ENCODE measurements at places on chromosomes 12 and 14.

DNA sequence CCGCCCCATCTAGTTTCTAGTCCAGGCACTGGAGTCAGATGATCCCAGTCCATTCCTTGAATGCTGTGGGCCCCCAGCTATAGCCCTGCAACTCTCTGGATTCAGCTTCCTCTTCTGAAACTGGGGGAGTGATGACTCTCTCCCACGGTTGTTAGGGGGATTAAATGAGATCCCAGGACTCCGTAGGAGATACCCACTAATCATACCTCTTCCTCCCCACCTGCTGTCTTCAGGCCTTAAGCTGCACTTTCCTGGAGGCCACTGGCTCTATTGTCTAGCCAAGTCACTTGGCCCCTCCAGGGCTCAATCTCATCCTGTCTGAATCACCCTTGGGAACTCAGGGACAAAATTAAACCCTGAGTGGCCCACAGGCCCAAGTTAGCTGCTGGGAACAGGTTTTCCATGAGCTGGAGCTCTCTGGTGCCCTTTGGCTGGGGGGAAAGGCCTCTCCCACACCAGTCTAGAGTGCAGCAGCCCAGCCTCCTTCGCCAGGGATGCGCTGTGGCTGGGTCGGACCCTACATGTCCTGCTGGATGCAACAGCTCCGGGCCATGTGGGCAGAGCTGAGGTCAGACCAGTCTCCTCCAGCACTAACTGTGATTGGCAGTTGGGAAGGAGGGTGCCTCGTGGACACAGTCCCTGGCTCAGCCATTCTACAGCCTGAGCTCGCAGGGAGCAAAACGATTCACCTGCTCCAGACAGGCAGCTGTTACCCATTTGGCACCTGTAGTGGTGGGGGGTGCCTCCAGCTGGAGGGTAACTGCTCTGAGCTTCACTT is 6.0 kb upstream of the ASB2 start:
- no peak for DNase-seq

- no peak for DNase-seq
Observed at GRCh38 chr14:69711881-69712560, 54.9 kb upstream of the SRSF5 start.

DNA sequence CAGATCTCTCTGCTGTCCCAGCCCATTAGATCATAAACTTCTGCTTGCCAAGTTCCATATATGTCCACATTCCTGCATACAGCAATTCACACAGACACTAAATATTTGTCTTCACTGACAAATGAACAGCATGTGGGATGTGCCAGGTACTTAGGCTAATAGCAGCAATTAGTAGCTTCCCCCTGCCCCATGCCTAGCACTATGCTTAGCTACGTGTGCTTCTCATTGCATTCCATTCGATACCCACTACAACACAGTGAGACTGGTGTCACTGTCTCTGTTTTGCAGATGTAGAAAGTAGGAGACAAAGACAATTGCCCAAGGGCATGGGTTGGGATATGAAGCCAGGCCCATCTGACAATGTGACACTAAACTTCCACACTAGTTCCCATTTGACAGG is 308.4 kb downstream of the BCL11B start:
- DNase-seq, result no peak

GRCh38 chr12:14828892-14829291 is 14.4 kb downstream of the ART4 start:
- DNase-seq, result no peak

DNA sequence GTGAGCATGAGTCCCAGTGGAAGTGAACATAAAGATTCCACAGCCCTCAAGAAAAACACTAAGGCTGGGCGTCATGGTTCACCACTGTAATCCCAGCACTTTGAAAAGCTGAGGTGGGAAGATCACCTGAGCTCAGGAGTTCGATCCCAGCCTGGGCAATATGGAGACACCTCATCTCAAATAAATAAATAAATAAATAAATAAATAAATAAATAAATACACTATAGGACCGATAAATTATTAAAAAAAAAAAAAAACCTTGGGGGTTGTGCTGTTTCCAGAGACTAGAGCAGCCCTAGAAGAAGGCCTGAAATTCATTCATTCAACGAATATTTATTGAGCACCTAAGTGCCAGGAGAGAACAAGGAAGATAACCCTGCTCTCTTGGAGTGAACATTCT is 1.5 kb upstream of the KANSL2 start:
- DNase-seq, result no peak

DNA sequence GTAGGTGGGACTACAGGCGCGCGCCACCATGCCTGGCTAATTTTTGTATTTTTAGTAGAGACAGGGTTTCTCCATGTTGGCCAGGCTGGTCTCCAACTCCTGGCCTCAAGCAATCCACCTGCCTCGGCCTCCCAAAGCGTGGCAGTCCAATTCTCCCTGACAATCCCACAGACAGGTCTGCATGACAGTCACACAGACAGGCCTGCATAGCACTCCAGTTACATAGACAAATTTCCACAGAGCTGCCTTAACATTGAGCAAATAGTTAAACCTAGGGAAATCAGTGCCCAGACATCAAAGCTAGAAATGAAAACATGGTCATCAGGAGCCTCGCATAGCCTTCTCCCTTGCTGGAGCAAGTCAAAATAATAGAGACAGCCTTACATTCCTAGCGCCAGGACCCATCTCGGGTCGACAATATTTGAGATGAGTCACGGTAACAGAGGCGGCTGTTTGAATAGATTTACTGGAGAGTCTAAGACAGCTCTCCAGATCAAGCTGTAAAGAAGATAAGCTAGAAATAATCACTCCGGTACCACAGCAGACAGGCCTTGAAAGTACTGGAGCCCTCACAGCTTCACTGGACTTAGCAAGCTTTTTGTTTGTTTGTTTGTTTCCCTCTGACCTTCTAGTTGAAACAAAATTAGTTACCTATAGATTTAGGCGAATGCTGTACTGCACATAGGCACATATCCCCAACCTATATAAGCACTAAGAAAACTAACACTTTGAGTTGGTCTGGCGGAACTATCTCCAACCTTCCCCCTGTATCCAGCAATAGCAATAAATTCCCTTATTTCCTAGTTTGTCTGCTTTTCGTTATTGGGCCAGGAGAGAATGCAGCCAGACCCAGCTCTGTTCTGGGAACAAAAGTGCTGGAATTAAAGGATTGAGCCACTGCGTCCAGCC is 23.8 kb upstream of the PYROXD1 start:
- no peak for DNase-seq

DNA sequence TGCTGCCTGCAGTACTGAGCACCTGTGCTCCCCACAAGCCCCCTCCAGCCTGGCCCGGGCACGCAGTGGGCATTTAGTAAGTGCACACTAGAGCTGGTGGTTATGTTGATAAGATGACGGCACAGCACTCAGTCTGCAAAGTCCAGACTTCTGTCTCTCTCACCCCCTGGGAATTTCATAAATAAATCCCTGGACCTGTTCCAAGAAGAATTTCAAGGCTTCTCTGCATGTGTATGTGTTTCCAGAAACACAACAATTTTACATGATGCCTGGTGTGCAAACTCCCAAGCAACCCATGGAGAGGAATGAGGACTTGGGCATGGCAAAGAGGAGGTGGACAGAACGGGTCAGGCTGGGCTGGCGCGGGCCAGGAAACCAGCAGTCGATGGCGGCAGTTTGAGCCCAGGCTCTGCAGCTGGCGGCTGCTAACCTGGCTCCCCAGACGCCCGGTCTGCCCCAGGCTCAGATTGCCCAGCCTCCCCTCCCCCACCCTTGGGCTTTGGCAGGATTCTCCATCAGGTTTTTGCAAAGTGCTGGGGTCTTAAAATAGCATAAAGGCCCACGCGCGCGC is 10.4 kb upstream of the ACVR1B start:
- no peak for DNase-seq
